ENCODE measurements at places on chromosomes 5 and 9.

DNA sequence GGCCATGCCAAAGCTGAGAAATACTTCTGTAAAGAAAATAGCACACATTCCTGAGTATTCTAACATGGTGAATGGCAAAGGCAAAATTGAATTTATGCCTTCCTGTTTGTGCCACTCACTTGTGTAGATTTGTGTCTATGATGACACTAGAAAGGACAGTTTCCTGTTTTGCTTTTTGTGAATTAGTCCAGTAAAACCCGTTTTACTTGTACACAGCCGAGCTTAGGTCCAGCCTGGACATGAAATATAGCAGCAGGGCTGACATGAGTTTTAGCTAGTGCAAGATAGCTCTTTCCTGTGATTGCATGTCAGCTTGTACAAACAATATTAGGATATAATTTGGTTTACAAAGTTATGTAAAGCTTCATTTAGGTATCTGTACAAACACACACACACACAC is 1891.7 kb upstream of the WWC1 start:
- no peak for DNase-seq

DNA sequence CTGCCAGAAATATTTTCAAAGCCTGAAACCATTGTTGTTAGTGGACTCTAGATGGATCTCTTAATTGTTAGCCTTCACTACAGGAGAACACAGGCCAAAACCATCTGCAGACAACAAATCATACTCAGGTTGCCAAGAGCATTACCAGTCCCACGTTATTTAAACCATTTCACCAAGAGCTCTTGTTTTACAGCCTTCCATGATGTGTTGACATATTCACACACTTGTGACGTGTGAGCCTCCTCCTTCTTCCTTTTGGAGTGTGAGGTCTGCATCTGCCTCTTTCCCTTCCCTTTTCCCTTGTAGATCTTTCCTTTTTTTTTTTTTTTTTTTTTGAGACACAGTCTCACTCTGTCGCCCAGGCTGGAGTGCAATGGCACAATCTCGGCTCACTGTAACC is 279.0 kb downstream of the AUH start:
- no peak for DNase-seq

GRCh38 chr5:175884214-175884613 is 12.8 kb downstream of the CPLX2 start:
- DNase-seq: no peak

DNA sequence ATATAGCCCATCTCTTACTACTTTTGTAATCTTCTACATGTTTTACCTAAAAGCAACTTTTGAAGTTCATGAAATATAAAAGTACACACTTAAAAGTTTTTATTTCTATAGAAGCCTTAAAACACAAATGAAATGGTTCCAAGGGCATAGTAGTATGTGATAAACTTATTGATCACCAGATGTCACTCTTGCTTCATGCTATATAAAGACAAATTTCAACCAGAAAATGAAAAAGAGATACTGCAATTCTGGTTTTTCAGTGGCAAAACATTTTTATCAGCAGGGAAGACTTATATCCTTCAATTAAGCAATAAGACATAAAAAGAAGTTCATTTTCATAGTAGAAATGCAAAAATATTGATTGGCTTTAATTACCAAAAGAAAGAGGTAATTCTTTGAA is 69.4 kb upstream of the FBXL17 start:
- no peak for DNase-seq

GRCh38 chr9:15873573-15874177 is 320.8 kb downstream of the CCDC171 start:
- DNase-seq: no peak

DNA sequence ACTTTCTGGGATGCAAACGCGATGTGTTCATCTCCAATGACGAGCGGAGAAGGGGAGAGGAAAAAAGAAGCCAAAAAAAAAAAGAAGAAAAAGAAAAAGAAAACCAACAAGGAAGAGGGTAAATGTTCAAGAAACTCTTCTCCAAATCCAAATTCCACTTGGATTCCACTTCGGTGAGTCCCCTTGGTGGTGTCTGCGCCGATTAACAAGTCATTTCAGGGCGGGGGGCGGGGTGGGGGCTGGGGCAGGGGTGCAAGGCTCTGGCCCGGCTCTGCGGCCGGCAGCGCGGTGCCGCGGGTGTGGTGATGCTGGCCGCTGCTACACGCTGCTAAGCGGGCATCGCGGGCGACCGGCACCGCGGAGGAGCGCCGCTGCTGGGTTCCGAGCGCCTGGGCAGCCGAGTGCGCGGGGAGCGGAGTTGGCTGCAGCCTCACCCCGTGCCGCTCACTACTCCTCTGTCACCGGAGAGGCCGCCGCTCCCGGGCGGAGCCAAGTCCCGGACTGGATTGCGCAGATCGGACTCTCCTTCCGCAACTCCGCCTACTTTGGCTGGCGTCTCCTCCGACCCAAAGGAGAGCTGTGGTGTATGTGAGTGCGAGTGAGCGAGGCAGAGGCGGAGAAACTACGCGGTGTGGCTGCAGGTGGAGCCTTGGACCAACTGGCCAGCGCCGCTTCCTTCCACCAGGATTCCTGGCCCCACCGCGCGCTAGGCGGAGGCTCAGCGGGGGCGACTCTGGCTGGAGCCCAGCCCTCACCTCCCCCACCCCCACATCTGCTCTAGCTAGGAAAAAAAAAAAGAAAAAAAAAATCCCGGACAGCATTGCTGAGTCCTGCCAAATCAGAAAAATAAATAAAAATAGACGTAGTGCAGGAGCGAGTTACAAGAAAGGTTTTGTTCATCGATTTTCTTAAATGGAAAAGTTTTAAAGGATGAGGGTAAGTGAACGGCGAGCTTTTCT is at the start of gene SEMA6A:
SEMA6A (minus strand) TSS at position 457 of the 959 bp plus-strand sequence. CDS start 69,879 bp downstream, outside the sequence.
- DNase-seq: peak; percentile 53

Data from SIG-M5 (cell line).